Immature natural killer cell (primary cell): ENCODE measurements at places on chromosomes 11 and 22.

GRCh38 chr11:68978931-68979594 is 1.7 kb downstream of the MRGPRD start:
- no peak for DNase-seq

GRCh38 chr22:32810555-32811133 is 9.1 kb downstream of the TIMP3 start:
- no peak for DNase-seq

DNA sequence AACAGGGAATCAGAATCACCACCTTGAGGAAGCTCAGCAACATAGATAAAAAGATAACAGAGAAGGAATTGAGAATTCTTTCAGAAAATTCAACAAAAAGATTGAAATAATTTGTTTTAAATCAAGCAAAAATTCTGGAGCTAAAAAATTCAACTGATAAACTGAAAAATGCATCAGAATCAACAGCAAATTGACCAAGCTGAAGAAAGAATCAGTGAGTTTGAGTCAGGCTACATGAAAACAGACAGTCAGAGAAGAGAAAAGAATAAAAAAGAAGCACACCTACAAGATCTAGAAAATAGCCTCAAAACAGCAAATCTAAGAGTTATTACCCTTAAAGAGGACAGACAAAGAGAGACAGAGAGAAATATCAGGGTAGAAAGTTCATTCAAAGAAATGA is 28.8 kb downstream of the BTG4 start:
- no peak for DNase-seq

GRCh38 chr11:131667566-131667965 is 297.2 kb downstream of the NTM start:
- DNase-seq = no peak

DNA sequence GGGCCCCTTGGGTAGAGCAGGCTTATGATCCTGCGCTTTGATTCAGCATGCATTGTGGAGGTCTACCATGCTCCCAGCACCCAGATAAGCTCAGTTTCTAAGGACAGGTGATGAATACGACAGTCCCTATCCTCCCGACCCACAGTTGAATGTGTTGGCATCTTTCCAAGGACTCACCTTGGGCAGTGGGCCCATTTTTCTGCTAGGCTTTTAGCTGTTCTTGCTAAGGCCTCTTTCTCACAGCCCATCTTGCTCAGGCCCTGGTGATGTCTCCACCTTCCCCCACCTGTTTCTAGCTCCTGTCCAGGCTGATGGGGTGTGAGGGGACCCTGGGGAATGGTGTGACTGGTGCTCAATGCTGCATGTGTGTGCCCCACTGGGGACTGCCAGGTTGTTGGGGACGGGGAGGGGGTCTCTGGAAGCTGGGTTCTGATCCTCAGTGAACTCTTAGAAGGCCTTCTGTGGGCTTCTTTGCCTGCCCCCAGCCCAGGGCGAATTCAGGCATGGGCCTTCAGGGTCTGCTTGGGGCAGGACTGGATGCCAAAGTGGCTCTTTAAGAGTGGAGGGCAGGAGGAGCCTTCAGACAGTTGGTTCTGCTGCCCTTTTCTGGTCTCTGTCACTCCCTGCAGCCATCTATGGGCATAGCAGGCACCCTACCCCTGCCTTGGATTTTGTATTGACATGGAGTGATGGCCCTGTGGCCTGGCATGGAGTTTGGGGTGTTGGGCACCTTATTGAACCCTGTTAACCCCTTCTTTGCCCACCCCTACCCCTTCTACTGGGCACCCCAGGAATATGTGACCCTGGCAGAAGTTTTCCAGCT is 33.1 kb downstream of the PHLDB1 start:
- DNase-seq = no peak

- no peak for DNase-seq
Measured at GRCh38 chr11:45238724-45239123, 47.4 kb downstream of the SYT13 start.

DNA sequence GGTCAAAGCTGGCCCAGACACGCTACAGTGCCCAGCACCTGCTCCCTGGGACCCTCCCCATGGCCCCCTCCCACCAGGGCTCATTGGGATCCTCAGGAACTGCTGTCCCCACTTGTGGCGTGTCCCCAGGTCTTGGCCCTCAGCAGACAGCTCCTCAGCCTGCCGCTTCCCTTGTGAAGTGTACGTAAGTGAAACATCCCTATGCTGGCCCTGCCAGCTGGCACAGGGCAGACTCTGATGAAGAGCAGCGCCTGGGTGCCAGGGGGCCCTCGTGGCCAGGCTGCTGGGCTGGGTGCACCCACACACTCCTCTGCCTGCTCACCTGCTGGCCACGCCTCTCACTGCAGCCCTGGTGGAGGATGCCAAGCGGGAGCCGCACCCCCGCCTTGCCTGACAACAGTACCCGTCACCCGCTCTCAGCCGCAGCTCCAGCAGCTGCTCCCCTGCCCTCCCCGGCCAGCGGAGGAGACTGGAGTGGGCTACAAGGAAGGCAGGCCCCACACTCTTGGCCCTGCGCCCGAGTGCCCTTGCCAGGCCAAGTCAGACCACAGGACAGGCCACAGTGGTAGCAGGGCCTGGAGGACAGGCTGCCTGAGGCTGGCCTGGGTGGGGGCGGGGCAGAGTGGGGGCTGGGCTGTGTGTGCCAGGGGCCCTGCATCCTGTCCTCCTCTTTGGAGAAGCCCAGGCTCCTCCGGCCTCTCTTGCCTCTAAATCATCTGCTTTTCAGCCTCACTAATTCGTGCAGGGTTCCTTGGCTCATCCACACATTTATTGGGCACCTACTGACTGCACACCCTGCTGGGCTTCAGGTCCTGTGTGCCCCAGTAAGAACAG is 39.5 kb downstream of the IGF2 start:
- no peak for DNase-seq

DNA sequence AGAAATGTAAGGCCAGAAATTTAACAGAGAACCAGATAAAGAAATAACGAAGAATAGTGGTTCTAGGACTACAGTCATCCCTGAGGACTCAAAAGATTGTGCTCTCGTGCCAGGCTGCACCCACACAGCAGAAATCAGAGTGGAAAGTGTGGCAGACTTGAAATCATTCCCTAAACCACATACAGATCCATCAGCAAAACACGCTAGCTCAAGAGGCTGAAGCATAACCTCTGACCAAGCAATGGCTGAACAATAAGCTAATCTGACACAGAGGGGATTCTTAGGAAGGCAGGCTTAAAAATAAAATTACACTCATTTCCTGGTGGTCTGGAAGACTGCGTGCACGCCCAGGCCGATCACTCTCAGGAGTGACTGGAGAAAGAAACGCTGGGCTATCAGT is 19.0 kb downstream of the NCF4 start:
- DNase-seq = no peak

DNA sequence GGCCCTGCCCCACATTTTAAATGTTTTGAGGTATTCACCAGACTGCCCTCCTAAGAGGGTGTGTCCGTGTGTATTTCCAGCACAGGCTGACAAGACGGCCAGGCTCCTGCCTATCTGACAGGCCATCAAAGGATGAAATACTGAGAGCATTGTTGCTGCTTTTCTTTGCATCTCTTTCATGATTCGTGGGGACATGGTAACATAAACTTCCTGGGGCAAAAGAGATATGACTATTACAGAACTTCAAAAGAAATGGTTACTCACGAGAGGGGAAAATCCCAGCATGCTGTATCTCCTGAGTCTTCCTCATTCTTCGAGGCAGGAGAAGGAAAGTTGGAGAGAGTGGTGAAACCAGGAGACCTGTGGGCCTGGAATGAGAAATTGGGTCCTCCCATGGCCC is 10.3 kb upstream of the BIK start:
- DNase-seq = no peak

GRCh38 chr11:11660363-11660740 is 38.5 kb upstream of the GALNT18 start:
- DNase-seq = no peak

GRCh38 chr11:27573024-27573423 is 66.5 kb upstream of the LIN7C start:
- DNase-seq = no peak

DNA sequence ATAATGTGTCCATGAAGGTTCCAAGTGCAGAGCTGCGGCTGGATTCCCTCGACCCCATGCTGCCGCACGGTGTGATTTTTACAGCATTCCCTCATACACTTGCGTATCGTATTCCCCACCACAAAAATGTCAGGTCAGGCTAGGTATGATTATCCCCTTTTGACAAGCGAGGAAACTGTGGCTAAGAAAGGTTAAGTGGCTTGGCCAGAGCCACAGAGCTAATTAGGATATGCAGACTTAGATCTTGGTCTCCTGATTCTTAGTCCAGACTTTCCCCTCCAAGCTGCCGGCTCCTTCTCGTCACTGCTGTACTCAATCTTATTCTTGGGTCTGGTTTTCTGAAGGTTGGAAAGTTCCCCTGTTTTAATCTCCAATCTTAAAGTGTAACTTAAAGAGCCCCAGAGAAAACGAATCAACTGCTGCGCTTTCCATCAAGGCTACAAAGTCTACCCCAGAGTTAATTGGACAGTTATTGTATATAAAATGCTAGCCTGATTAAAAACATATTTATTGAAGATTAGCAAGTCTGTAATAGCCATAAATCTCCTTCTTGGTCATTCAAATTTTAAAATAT is 176.6 kb downstream of the ADAMTS15 start:
- no peak for DNase-seq

- no peak for DNase-seq
Measured at GRCh38 chr11:127000291-127000968, at the start of gene KIRREL3. Gene KIRREL3, minus strand, starts transcription at chr11:127000770.

GRCh38 chr11:2413742-2414579 is 13.4 kb downstream of the TSSC4 start:
- DNase-seq = no peak

- DNase-seq = no peak
Measured at GRCh38 chr22:50169774-50170341, 673 bp upstream of the PANX2 start.
